ENCODE measurements at places on chromosomes 13 and 19. TPM values are rescaled to one million over a fixed set of nuclear protein-coding genes. Genes with fewer than 3 reads are reported as not detected.

The ZNF66 gene
- total RNA-seq: 1.8 TPM

The TMEM59L gene
- 1.3 TPM for total RNA-seq

The UNC13A gene
- 0.30 TPM for total RNA-seq

The GRIK5 gene
- under 0.01 TPM for total RNA-seq
